ENCODE measurements at places on chromosomes 7 and 10.

GRCh38 chr7:117012696-117013095, 59.4 kb downstream of the ST7 start:
- DNase-seq: no peak

- no peak for DNase-seq
Measured at GRCh38 chr10:93190372-93190771, 116.7 kb downstream of the CYP26A1 start.

- no peak for DNase-seq
Measured at GRCh38 chr10:124696446-124697392, 47.5 kb downstream of the FAM53B start.

DNA sequence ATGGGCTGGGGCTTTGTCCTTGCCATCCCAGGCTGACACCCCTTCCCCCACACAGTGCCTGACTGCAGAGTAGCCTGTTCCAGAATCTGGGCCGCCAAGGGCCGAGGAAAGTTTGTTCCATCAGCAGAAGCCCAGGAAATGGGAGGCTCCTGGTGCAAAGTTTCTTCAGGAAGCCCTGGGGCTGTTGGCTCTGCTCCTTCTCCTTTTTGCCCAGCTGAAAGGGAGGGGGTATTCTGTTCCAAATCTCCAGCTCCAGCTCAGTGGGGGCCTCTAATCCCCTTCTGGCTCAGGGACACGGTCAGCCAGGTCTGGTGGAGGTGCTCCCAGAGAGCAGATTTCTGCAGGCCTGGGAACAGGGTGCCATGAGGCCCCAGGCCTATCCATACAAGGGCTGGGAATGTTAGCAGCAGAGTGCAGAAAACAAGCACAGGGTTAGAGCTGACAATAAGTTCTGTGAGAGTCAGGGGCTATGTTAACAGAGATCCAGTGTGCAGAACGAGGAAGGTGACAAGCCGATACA, 399.5 kb downstream of the RPS24 start:
- DNase-seq: no peak

GRCh38 chr10:18829259-18829658, 170.0 kb downstream of the ARL5B start:
- no peak for DNase-seq

- no peak for DNase-seq
Measured at GRCh38 chr7:302054-302992, 12.4 kb downstream of the FOXL3 start.

- peak; percentile 33 for DNase-seq
Measured at GRCh38 chr10:67790534-67791408, 47.2 kb downstream of the DNAJC12 start.

- peak; percentile 37 for DNase-seq
Measured at GRCh38 chr7:58086871-58087535, 637.0 kb downstream of the ZNF716 start.

DNA sequence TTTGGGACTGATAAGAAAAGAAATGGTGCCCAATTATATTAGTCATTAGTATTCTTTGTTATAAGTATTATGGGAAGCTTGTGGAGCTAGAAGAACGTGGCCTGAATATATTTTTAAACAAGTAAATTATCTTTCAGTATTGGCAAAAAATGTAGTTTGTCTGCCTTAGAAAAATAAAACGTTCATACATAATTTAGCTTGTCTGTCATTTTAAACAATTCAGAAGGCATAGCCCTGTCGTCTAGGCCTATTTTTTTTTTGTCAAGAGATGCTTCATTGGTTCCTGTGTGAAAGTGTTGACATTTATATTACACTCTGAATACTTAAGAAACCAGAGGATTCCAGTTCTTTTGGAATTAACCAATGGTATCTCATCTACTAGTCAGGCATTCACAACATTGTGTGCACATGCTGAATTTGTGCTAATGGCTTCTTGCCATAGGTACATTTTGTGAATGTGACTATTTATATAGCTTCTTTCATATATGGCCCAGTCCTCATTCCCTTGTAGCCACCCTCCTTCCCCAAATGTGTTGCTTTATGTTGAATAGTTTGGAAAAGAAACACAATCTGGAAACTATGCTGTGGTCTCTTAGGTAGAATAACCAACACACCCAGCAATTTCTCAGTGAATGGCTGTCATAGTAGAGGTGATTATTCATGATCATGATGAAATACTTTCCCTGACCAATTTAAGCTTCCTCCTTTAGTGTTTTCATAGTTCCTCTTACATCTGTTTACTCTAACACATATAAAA, 435.8 kb downstream of the EXOC4 start:
- DNase-seq: no peak

DNA sequence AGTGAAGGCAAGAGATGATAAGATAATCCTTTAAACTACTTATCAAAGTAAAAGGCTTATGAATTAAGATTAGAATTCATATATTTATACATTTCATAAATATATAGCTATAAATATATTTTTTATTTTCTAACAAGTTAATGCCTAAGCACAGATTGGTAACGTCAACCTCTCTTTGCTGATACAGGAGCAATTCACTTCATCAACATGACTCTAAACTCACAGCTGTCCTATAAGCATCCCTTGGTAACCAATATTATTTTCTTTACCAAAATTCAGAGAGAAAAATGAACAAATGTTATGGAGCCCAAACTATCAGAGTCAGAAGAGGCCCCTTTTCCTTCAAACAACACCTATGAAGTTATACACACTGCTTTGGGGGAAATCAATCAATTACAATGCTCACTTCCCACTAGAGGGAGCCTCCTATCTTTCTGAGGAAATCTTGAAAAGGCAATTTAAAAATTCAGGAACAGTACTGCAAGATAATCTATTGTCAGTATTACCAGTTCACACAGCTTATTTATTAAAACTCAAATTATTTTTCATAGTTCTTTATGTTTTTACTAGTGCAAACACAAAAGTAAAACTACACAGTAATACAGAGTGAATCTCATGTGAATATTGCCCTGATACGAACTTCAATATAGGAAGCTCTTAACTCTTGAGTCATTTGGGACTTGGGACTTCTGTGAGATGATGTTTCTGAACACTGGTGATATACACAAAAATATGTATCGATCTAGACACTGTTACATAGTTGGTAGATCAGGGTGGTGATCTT, 51.0 kb upstream of the NOBOX start:
- DNase-seq: no peak

- no peak for DNase-seq
Measured at GRCh38 chr10:929960-930624, 1.4 kb downstream of the LARP4B start.

DNA sequence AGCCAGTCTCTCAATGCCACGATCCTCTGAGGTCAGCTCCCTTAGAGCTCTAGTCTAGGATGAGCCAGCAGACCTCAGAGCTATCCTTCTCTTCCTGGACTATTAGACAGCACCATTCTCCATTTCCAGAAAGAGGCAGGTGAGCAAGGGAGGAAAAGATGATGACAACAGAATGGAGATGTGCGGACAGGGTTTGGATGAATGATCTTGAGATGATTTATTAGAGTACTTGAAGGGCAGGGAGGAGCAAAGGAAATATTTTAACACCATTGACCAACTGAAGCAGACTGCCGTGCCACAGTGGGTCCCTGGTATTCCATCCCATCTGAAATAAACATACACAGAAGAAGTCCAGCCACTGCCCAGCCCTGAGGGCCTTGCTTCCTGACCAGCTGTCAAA, 94.3 kb downstream of the CFAP58 start:
- no peak for DNase-seq

DNA sequence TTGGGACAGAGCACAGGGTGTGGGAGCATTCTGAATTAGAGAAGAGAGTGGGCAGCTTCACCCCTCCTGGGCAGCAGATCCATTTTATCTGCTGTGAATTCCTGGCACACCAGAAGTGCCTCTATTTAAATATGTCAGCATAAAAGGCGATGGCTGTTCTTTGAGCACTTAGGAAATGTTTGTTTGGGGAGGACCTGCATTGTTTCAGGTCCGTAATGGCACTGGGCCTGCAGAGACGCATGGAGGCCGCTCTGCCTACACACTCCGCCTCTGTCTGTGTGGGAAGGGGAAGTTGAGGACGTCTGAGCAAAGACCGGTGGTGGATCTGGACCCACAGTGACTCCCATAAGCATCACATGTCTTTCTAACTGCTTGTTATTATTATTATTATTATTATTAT, 253.2 kb downstream of the CAMK1D start:
- DNase-seq: no peak

DNA sequence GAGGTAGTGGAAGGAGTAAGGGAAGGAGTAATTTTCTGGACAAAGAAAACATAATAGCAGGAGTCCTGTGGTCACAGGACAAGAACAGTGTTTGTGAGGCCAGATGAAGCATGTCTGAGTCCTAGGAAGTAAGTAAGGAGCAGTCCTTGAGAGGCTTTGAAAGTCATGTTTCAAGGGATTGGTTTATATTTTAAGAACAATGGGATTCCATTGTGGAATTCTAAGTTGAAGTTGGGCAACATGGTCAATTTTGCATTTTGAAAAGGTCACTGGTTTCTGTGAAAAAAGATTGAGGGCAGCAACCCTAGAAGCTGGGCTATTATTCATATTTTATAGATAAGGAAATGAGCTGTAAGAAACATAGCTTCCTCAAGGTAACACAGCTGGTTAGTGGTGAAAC, 10.8 kb upstream of the SLC25A28 start:
- no peak for DNase-seq

GRCh38 chr7:150451097-150451793, 815 bp downstream of the GIMAP8 start:
- no peak for DNase-seq

- DNase-seq: peak; percentile 50
Measured at GRCh38 chr10:125023255-125023654, 81.3 kb downstream of the ZRANB1 start.

DNA sequence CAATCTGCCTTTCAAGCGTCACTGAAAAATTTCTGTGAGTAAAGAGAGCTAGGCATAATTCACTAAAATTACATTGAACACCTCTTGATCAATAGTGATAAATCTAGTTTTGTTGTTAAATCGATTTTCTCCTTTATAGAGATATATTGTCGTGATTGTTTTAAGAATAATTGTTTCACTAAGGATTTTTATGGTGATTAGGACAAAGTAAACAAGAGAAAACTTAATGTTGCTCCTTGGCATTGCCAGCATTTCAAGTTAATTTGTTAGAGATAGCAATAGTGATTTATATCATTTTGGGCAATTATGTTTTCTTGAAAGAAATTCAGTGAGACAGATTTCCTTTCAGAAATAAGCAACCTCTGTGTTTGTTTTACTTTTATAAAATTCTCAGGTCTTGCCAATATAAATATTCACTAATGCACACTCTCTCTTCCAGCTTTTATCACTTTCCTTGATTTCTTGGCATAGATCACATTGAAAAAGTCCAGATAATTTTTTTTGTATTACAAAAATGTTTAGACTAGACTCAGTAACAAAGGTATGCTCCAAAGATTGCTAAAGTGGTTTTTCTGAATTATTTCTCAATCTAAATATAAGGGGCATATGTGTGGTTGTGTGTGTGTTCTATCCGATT, 538.7 kb downstream of the TFEC start:
- DNase-seq: no peak

- DNase-seq: peak; percentile 61
Measured at GRCh38 chr7:42745357-42746059, 166.4 kb downstream of the C7orf25 start.

GRCh38 chr7:68503400-68503799, 1094.9 kb upstream of the AUTS2 start:
- DNase-seq: no peak

DNA sequence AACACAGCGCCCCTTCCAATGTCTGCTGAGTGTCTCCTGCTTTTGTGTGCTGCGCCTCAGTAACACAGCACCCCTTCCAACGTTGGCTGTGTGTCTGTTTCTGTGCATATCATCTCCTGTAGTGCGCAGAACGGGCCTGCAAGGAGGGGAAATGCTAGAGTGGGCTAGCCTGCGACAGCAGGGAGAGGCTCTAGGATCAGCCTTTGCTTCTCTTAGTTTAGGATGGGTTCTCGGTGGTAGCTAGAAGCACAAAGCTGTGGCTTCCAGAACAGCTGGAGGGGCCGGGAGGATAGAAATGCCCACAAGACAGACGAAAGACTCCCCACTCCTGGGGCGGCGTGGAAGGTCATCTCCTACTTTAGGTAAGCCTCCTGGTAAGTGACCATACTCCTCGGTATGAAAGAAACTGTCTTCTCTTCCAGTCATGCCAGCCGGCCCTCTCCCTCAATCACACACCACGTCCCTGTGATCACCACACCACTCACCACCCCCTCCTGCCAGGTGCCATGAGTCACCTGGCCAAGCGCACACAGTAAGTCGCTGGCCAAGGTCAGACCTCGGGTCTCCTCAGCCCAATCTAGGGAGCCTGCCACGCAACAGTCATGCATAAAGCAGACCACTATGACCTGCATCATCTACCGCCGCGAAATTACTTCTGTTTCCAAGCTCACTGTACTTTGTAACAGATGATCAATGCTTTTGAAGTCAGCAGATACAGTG, 4.8 kb downstream of the PITRM1 start:
- no peak for DNase-seq

GRCh38 chr7:101386558-101387231, 24.0 kb downstream of the COL26A1 start:
- no peak for DNase-seq

DNA sequence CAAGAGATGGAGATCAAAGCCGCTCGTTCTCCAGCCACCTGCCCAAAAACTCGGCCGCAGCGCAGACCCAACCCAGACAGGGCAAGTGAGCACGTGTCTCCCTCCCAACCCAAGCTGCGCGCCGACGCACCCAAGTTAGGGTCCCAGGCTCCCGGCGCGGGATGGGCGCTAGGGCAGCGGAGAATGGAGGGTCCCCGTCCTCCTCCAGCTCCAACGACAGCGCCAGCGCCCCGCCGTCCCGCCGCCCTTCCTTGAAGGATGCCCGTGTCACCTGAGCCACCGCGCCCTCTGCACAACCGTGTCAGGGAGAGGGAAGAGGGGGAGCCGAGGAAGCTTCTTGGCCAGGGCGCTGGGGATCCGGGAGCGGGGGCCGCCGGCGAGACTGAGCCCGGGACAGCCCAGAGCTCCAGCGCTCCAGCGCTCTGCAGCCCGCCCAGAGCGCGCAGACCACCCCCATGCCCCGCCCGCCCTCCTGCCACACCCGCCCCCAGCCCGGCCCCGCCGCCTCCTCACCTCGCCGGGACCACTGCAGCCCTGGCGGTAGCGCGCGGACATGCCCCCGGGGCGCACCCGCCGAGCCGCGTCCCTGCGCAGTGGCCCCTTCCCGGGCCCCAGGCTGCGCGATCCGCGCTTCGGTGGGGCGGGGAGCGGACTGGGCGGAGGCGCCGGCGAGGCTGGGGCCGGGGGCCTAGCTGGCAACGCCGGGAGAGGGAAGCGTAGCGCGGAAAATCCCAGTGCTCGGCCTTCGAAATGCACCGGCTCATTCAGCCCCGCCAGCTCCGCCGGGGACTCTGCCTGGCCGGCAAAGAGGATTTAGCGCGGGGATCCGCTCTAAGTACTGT, at the start of gene SLC16A12:
SLC16A12 (minus strand) TSS at position 424 of the 842 bp plus-strand sequence. CDS start 73,016 bp downstream, outside the sequence.
- DNase-seq: peak; percentile 44

- DNase-seq: no peak
Measured at GRCh38 chr7:67364441-67365017, 367.9 kb downstream of the TYW1 start.

- no peak for DNase-seq
Measured at GRCh38 chr10:80100861-80101695, 22.6 kb downstream of the TMEM254 start.

GRCh38 chr7:96671854-96672253, 37.8 kb downstream of the SEM1 start:
- DNase-seq: no peak

All from pancreas (tissue), 10 donors.